ENCODE measurements at places on chromosomes 3 and 15.

DNA sequence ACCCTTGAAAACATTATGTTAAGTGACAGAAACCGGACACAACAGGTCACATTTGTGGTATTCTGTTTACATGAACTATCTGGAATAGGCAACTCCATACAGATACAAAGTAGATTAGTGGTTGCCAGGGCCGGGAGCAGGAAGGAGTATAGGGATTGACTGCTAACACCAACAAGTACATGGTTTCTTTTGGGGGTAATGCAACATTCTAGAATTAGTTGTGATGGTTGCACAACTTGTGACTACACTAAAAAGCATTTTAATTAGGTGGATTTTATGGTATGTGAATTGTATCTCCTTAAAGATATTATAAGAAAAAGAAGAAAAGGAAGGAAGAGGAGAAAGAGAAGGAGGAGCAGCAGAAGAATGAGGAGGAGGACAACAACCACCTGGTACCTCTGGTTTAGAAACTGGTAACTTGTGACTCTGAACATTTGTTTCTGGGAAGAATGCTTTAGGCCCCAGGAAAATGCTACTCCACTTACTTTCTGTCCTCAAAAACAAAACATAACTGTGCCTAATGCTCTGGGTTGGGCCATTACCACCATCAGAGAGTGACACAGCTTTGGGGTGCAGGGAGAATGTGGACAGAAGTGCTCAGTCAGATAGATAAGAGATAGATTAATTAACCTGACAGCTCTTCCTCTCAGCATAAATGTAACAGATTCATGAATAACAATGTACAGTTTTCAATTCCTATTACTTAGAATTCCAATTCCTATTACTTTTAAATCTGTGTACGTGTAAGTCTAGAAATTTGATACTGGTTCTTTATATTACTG, 20.3 kb downstream of the SETMAR start:
- DNase-seq, result no peak

DNA sequence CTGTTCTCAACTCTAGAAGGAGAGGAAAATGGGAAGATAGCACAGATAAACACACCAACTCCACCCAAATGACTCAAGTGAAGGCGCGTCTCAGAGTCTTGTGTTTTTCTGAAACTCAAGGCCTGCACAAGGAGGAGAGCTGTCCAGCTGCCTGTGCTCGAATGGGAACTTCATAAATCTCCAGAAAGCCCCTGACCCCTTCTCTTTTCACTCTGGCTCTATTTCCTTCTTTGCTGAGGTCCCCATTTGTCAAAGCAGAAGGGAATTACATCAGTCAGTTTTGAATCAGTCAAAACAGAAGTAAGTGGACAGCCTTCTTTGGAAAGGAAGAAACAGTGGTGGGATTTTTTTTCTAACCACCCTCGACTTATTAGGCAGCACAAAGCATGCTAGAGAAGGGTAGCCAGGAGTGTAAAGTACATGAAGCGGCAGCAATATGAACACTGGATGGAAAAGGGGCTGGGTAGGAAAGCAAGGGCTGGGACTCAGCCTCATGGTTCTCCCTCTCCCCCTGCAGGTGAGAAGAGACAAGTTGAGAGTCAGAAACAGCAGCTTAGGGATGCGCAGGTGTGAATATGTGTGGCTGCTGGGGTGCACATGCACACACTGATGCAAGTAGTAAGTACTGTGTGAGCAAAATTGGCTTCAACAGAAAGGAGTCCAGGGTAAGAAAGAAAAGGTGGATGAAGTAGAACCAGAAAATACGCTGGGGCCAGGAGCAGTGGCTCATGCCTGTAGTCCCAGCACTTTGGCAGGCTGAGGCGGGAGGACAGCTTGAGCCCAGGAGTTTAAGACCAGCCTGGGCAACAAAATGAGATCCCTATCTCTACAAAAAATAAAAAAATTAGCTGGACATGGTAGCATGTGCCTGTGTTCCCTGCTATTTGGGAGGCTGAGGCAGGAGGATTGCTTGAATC, 36.6 kb upstream of the MAGEF1 start:
- peak; percentile 7 for DNase-seq

GRCh38 chr3:168511428-168512014, 415.8 kb upstream of the GOLIM4 start:
- DNase-seq, result no peak

GRCh38 chr3:52527039-52527731, 6.5 kb downstream of the NT5DC2 start:
- DNase-seq, result no peak

GRCh38 chr3:9214185-9214584, 35.3 kb downstream of the SRGAP3 start:
- no peak for DNase-seq

DNA sequence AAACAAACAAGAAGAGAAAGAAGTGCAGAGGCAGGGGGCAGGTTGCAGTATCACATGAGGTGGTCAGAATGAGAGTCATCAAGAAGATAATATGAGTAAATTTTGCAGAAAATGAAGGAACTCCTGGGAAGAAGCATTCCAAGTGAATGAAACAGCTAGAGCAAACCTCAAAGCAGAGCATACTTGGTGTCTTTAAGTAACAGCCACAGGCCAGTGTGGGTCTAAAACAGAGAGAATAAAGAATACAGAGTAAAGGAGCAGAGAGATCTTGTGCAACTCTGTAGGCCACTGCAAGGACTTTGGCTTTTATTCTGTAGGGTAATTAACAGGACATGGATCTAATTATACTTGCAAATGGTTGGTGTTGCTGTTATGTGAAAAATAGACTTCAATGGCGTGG, 81.3 kb downstream of the STAC start:
- no peak for DNase-seq

GRCh38 chr3:43490640-43491185, 131.1 kb downstream of the ANO10 start:
- DNase-seq, result no peak

DNA sequence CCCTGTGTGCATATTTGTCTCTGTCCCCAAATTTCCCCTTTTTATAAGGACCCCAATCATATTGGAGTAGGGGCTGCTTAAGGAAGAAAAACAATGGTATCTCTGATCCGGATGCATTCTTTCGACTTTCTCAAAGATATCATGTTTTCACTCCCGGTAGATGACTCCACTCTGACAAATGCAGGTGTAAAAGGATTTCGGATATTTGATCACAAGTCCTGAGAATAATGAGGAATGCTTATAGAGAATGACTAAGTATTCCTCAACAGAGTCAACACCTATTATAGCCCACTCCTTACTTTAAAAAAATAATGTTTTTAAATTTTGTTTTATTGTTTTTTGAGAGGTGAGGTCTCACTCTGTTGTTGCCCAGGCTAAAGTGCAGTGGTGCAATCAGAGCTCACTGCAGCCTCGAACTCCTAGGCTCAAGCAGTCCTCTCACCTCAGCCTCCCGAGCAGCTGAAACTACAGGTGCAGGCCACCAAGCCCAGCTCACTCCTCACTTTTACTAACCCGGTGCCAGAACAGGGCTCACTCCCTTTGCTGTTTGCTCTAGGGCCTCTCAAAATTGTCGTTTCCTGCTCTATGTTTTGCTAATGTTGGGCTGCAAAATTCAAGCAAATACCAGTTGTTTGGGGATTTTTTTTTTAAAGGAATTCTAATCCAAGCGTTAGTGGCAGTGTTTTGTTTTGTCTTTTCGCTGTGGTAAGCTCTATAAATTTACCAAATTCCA, 24.6 kb downstream of the COL8A1 start:
- no peak for DNase-seq

GRCh38 chr15:80662757-80663553, 32.2 kb upstream of the ABHD17C start:
- no peak for DNase-seq

DNA sequence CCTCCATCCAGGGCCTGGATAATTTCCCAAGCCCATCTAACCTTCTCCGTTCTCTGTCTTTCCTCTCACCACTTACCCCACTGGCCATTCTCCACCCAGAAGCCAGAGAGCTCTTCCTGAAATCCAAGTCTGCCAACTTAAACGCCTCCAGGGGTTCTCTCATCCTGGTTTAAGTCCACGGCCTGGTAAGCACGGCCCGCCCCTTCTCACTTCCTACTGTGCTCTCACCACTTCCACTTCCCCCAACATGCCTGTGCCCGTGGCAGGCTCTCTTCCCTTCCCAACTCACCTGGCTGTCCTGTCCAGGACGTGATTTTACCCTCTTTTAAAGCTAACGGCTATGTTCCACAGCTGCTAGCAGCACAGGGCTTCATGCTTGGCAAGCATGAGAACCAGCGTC, 1.7 kb upstream of the CX3CR1 start:
- no peak for DNase-seq

DNA sequence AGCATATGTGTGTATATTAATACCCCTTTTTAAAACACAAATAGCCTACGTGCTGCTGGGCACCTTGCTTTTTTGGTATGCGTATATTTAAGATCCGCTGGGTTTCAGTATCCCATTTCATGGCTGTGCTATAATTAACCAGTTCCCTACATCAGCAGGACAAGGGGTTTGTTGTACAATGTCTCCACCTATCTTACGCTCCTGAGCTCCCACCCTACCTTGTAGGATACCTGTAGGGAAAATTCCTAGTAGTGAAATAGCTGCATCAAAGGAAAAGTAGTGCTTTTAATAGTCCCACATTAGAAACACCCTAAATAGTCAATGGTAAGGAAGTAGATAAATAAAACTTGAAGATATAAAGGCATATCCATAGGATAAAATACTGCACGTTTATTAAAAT, 1.4 kb downstream of the MAP6D1 start:
- no peak for DNase-seq

DNA sequence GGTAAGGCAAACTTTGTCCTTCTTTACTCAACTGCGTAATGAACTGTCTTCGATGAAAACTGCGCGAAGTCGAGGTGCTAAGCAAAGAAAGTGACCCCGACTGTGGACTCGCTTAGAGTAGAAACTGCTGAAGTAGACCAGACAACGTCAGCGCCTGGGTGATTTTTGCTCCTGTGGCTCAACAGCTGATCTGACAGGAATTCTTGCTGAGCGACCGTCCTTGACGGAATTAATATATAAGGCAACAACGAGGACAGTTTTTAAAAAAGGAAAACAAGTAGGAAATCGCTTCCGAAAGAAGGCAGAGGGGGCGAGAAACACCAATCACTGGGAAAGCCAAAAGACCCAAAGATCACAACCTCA, 541 bp downstream of the RPS27L start:
- DNase-seq, result peak; percentile 27

DNA sequence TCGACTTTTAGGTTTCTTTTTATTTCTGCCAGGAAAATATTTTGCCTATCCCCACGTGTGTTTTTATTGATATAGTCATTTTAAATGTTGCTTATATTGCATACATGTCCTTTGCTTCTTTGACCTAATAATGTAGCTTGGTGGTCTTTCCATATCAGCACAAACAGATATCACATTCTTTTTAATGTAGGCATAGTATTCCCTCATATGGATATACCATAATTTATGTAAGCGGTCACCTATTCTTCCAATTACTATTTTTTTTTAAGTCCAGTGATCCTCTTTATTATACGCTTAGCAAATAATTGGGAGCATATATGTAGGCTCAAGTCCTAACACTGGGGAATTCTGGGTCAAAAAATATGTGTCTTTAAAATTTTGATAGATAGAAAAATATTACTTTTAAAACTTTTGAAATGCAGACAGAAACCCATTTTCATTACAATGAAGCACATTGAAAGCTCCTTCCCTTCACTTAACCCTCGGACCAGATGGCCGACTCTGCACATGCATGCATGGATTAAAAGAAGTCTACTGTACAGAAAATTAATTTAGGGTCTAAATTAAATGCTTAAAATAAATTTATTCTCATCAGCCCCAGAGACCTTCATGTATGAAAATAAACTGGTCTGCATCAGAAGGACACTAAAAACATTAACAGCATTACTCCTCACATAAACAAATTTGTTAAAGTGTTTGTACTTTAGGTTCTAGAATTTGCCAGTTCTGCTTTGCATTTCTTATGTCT, 90.5 kb upstream of the LIMD1 start:
- no peak for DNase-seq

DNA sequence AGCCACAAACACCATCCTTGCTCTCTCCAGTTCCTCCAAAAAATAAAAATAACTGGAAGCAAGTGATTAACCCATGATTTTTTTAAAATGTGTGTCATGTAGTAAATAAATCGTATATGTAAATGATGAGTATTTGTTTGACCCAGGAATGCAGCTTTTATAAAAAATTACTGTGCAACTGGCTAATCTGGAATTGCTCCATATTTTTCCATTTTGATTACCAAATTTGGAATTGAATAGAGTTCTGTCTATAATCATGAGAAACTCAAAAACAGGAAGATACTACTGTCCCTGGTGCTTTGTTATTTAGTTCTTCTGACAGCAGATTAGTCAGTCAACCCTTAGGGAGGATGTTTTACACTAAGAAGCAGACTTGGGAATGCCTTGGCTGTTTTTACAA, 116.2 kb downstream of the CCNL1 start:
- DNase-seq, result no peak

DNA sequence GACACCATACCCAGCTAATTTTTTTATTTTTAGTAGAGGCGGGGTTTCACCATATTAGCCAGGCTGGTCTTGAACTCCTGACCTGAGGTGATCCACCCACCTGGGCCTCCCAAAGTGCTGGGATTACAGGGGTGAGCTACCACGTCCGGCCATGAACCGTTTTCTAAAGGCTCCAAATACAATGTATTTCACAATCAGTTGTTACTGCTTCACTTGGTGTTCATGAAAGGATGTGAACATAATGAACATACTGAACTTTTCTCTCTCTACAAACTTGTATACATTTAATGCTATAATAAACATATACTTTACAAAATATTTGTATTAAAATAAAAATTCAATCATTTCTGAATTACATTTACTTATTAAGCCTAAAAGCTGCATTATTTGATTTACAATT, 28.9 kb downstream of the TBL1XR1 start:
- DNase-seq, result no peak

- DNase-seq, result peak; percentile 43
Measured at GRCh38 chr3:13352621-13353131, 67.4 kb downstream of the NUP210 start.

GRCh38 chr15:23372284-23372683, 17.7 kb downstream of the GOLGA8S start:
- no peak for DNase-seq

- no peak for DNase-seq
Measured at GRCh38 chr3:183158113-183158512, 4.4 kb downstream of the LAMP3 start.

GRCh38 chr3:68017069-68017468, 362.7 kb upstream of the SUCLG2 start:
- no peak for DNase-seq

Measured in activated CD4-positive, alpha-beta T cell treated with anti-CD3 and anti-CD28 coated beads for 48 hours (primary cell).